HuH-7 (cell line): ENCODE measurements at places on chromosomes 1 and 21.

DNA sequence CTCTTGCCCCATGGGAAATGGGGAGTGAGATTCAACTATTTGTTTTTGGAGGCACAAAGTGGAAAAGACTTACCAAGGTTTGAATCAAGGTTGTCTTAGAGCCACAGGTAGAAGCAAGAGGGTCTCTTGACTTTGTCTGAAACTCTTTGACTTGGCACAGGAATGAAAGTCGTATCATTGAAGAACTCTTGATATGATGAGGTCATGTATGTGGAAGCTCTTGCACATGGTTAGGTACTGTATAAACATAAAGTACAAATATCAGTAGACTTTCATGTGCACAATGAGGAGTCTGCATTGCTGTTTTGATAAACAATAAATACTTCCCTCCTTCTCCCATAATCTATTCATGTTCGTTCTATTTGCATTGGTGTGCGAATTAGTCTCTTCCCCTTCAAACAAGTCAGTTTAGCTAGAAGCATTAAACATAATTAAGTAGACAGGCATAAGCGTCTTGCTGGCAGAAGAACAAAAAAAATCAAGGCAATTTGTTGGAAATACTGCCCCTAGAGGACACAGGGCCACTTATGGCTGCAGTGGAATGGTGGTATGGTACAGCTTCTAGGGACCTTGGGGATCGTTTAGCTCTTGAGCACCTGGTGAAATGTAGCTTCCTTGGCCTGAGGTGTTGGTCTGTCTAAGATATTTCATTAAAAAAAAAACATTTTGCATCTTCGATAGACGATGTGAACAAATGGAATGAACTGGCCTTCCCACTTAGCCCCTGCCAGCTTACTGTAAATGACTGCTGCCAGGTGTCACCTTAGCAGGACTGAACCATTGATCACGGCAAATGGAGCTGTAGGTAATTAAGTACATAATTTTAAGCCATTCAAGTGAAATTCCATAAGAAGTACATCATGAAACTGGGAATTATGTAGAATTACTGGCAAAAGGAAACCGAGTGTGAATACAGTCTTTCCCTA, 218.0 kb upstream of the GALNT2 start:
- peak; percentile 66 for DNase-seq

DNA sequence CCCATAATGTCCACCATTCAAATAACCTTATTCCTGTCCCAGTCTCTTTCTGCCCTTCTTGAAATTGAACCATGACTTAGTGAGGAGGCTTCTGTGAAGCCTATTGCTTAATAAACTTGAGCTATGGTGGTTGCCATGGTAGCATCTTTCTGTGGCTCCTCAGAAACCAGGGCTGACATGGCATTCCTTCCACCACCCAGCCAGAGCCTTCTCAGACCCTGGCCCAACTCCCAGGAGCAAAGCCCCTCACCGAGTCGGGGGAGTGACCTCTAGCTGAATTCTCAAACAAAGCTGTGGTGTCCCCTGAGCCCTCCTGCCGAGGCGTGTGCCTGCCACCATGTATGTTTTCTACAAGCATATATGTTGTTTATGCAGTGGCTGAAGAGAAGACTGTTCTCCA, 259.1 kb downstream of the CACNA1E start:
- no peak for DNase-seq

GRCh38 chr1:208446271-208446691, 202.1 kb upstream of the PLXNA2 start:
- DNase-seq = no peak

- peak; percentile 30 for DNase-seq
Observed at GRCh38 chr1:160400646-160401486, 502 bp downstream of the VANGL2 start.

DNA sequence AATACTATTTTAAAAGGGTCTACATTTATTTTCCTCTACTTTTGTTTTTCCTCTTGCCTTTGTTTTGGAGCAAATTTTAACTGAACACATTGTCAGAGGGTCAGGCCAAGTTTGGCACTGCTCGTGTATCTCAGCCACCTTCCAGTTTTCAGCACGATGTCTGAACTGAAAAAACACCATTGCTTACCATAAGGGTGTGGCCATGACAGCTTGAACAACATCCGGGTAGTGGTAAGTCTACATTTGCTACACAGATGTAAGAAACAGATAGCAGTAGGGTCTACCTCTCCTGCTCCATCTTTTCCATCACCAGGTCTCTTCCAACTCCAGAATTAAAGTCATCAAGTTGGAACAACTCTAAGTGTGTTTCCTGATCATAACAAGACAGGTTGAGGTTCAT, 4.2 kb downstream of the HIVEP3 start:
- DNase-seq = no peak

DNA sequence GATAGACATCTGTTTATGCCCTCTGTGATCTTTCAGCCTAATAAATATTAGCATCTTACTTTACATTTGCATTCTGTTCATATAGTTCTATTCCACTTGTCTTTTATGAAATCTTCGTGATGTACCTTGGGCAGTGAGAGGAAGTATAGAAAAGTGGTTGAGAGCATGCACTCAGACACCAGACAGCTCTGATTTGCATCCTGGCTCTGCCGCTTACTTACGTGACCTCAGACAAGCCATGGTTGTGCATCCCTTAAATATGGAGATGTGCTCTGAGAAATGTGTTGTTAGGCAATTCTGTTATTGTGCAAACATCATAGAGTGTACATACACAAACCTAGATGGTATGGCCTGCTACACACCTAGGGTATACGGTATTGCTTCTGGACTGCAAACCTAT, 22.9 kb downstream of the OVGP1 start:
- DNase-seq = no peak

DNA sequence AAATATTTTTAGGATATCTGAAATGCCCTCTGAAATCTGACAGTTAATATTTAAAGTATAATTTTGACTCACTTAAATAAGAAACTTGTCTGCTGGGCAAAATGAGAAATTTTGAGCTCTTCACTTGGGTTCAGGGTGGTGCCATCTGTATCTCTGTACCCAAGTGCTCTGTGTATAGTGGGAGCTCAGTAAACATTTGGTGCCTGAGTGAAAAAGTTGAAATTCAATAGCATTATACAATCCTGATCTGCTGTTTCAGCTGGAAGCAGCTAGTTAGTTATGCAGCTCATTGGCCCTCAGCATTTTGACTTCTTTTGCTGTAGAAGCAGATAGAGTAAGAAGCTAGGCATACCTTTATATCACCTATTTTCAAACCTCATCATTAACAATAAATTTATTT, 73.3 kb downstream of the RPE65 start:
- no peak for DNase-seq

GRCh38 chr1:76219366-76219818, 144.8 kb downstream of the ST6GALNAC3 start:
- no peak for DNase-seq

- no peak for DNase-seq
Observed at GRCh38 chr21:28229814-28230213, 762.9 kb downstream of the LTN1 start.

- DNase-seq = no peak
Observed at GRCh38 chr1:8856689-8857412, 21.6 kb downstream of the ENO1 start.

DNA sequence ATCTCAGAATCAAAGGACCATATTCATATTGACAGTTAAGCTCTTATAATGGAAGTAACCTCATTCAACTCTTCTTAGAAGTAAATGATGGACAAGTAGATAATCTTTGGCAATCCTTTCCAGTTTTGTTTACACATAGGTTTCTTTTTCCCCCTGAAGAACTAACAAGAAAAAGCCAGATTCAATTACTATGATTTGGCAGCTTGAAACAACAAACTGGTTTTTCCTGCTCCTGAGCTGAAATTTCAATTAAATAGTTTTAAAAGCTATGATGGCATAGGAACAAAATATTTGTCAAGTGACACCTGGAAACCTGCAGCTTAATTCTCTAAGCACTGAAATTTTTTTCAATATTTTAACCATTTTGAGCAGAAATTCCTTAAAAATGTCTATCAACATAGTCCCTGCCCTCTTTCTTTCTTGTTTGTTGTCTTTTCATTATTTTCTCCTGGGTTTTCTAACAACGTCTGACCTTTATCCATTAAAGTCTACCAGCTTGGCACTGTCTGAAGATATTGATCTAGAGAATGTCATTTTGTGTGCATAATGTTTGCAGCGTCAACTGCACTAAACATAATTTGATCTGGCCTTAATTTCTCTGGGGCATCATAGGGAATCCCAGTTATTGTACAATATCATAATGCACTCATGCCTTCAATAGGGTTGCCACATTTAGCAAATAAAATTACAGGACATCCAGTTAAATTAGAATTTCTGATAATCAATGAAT, 4.0 kb upstream of the SLC35A3 start:
- DNase-seq = no peak

DNA sequence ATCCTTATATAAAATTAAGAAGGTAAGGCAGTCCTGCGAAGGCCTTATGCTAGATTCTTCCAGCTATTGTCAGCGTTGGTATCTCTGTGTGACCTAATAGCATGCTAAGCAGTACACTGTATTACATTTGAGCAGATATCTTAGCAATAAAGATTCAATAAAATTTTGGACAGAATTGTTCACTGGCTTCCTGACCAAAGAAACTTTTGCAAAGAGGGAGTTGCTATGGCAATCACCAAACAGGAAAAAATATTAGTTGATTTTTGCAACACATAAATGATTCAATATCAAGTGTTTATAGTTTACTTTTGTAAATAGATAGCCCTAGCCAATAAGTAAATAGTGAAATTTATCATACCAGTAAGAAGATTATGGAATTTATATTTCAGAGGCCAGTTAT, 31.0 kb upstream of the PLEKHO1 start:
- no peak for DNase-seq

DNA sequence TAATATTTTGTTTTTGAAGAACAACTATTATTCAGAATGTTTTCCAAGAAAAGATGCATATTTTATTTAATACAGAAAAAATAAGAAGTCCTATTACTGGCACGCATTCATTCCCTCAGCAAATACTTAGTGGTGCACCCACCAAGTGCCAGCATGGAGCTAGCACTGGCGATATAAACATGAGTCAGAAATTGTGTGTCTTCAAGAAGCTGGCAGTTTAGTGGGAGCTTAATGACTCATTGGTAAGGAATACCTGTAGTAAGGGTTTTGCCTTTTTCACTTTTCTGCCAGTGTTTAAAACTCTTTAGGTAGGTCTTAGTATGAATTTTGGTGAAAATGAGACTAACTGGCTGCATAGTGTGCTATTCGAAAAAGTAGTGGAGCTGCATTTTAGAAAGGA, 6.3 kb downstream of the MAGI3 start:
- DNase-seq = no peak

DNA sequence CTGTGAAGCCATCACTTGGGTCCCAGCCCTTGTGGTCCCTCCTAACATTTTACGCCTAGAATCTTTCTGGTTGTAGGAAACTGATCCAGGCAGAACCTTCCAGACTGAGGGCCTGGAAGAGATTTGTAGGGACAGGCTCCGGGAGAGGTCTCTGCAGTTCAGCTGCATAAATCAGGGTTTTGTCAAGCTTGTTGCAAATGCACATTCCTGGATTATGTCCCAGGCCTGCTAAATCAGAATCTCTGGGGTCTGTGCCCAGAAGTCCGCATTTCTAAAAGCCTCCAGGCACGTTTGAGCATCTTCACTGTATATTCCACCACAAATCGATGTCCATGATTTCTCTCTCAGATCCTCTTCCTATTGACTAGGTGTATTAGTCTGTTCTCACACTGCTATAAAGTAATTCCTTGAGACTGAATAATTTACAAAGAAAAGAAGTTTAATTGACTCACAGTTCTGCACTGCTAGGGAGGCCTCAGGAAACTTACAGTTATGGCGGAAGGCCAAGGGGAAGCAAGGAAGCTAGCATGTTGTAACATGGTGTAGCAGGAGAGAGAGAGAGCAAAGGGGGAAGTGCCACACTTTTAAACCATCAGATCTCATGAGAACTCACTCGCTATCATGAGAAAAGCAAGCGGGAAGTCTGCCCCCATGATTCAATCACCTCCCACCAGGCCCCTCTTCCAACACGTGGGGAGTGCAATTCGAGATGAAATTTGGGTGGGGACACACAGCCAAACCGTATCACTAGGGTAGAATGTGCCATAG, 1.2 kb upstream of the FHAD1 start:
- DNase-seq = no peak

GRCh38 chr1:223228931-223229528, 86.0 kb upstream of the TLR5 start:
- DNase-seq = no peak

- no peak for DNase-seq
Observed at GRCh38 chr1:85582687-85583591, 2.4 kb downstream of the CCN1 start.

DNA sequence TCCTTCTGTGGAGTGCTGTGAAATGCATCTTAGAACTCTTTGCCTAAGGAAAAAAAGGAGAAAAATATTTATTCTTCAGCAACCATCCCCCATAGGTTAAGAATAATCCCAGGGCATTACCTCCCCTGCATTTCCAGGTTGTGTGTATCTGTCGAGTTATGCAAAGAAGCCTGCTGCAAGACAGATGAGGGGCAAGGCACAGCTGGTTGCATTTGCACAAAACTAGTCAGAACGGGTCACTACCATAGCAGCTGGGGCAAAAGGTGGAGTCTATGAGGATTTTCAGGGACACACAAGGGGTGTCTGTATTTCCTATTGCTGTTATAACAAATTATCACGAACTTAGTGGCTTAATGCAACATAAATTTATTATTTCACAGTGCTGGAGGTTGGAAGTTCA, 443.4 kb upstream of the C1orf87 start:
- DNase-seq = no peak

GRCh38 chr1:22489278-22489677, 37.6 kb downstream of the ZBTB40 start:
- no peak for DNase-seq

DNA sequence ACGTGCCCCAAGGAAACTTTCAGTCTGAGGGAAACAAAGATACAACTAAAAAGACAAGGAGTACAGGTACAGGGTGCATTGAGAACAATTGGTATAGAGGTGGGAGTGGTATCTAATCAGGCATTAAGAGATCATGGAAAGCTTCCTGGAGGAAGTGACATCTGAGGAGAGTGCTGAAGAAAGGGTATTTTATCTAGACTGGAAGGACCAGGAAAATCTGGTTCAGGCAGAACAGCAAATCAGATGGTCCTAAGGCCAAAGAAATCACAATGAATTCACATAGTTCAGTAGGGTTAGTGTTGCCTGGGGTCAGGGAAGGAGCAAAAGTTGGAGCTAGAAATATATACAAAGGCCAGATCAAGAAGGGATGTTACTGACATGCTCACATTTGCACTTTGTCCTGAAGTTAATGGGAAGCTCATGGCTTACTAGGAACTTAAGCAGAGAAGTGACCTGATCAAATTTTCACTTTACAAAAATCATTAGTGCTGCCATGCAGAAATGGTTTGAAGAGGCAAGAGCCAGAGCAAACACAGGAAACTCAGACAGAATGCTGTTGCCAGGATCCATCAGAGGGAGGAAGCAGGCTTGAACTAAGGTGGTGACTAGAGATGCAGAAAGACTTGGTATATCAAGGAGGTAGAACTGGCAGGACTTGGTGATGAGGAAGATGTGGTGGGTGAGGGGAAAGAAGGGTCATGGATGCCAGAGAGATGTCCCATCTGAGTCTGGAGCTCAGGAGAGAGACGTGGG, 14.5 kb upstream of the CTTNBP2NL start:
- no peak for DNase-seq

DNA sequence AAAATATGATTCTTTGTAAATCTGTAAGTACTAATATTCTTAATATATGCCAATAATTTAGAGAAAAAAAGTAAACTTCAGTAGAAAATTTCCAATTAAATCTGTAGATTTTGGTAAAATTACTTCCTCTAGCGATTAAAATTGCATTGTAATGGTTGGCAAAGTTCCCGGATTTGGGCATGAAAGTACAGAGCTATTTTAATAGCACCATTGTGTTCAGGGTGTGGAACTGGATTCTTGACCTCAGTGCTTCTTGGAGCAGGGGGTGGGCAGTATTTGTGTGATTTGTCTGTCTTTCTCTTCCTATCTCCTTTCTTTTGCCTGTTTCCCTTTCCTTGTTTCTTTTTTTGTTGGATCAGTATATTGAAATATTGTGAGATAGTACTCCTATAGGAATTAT, 72.1 kb downstream of the DNM3 start:
- DNase-seq = no peak
